ENCODE measurements at places on chromosomes 11 and 22.

- no peak for DNase-seq
Observed at GRCh38 chr11:63536669-63537292, at the start of gene PLAAT4. Gene PLAAT4 (plus strand): TSS chr11:63536808. CDS start chr11:63536869, 61 bp downstream.

DNA sequence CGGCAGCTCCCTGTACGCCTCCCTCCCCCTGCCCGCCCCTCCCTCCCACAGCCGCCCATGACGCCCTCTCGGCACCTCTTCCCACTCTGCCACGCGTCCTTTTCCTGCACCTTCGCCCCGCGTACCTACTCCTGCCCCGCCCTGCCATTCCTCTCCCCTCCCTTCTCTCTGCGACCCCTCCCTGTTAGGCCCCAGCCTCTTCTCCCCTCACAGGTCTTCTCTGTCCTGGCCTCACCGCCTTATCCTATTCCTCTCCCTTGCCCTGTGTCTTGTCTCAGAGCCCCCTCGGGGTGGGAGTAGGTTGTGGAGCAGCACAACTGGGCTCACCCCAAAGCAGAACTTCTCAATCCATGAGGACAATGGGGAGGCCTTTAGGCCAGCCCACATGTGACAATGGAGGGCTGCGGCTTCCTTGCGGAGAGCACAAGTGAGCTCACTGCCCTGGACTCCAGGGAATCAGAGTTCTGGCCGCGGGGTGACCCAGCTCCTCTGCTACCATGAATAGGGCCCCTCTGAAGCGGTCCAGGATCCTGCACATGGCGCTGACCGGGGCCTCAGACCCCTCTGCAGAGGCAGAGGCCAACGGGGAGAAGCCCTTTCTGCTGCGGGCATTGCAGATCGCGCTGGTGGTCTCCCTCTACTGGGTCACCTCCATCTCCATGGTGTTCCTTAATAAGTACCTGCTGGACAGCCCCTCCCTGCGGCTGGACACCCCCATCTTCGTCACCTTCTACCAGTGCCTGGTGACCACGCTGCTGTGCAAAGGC lies 539 bp downstream of the SLC35C1 start:
- DNase-seq, result no peak

- DNase-seq, result peak; percentile 91
Observed at GRCh38 chr11:62787005-62787759, at the start of gene TMEM179B. Gene TMEM179B (plus strand): TSS chr11:62787402. CDS start chr11:62787432, 30 bp downstream.

GRCh38 chr11:47503227-47503626 lies 49.7 kb downstream of the CELF1 start:
- DNase-seq, result no peak

DNA sequence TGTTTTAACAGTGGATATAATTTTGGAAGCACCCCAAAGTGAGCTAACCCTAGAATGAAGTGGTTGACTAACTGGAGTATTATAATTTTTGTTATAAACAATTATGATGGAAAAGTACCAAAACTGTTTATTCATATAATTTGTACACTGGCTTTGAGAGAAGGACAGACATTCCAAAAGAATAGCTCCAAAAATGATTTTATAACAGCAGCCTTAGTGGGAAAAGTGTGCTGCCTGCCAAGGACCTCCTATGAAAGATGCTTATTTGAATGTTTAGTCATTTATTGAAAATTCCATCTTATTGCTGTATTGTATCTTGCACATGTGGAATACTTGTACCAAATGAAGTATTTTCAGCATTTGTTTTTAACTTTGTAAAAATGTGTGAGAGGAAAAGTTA lies 169.8 kb downstream of the GUCY1A2 start:
- DNase-seq, result no peak

Measured in T-helper 17 cell (primary cell).